ENCODE measurements at places on chromosomes 12 and 14. TPM values are rescaled to one million over a fixed set of nuclear protein-coding genes. Genes with fewer than 3 reads are reported as not detected.

The C14orf39 gene
- total RNA-seq = 1.6 TPM

The PRPH gene
- not detected for total RNA-seq

The ADAMTS20 gene
- total RNA-seq = 1.6 TPM

The KCNC2 gene
- 1.4 TPM for total RNA-seq

The CLEC14A gene
- total RNA-seq = not detected

The C12orf56 gene
- 0.45 TPM for total RNA-seq

The SLC6A15 gene
- total RNA-seq = 9.6 TPM

The KDM2B gene
- total RNA-seq = 61.1 TPM

The SRRM4 gene
- total RNA-seq = 1.9 TPM

The GALC gene
- total RNA-seq = 27.1 TPM

The TSHR gene
- not detected for total RNA-seq

The HCAR3 gene
- 1.1 TPM for total RNA-seq

The MFAP5 gene
- 1.8 TPM for total RNA-seq

The AICDA gene
- total RNA-seq = not detected

The VPS37B gene
- total RNA-seq = 28.1 TPM

The C12orf76 gene
- total RNA-seq = 21.7 TPM

The CCDC197 gene
- not detected for total RNA-seq

The WNT1 gene
- not detected for total RNA-seq

The FOS gene
- 796 TPM for total RNA-seq

The ACOT6 gene
- not detected for total RNA-seq

The ARHGAP9 gene
- total RNA-seq = 0.90 TPM

The COL2A1 gene
- 86.4 TPM for total RNA-seq

The RASAL1 gene
- total RNA-seq = 0.65 TPM

The NXPH4 gene
- total RNA-seq = 3.3 TPM

The BAZ1A gene
- total RNA-seq = 42.3 TPM

The TMEM63C gene
- 7.7 TPM for total RNA-seq

The STAT2 gene
- 188 TPM for total RNA-seq

The PMEL gene
- 3.6 TPM for total RNA-seq

The HSPB8 gene
- 15.7 TPM for total RNA-seq

The OVCH1 gene
- total RNA-seq = not detected

The POMT2 gene
- 45.3 TPM for total RNA-seq

The KLRC4 gene
- total RNA-seq = not detected

The POU6F1 gene
- 12.8 TPM for total RNA-seq

The AHNAK2 gene
- total RNA-seq = 2.6 TPM

The INHBC gene
- 0.31 TPM for total RNA-seq

The FAIM2 gene
- 0.29 TPM for total RNA-seq

The NEUROD4 gene
- not detected for total RNA-seq

The ZC3H14 gene
- total RNA-seq = 83.5 TPM

The CLEC4C gene
- not detected for total RNA-seq

The SLC38A2 gene
- 256 TPM for total RNA-seq

The REP15 gene
- 2.3 TPM for total RNA-seq

The LYZ gene
- 0.34 TPM for total RNA-seq

The PLEKHG3 gene
- 142 TPM for total RNA-seq

The FGF23 gene
- total RNA-seq = not detected

The DAD1 gene
- 141 TPM for total RNA-seq

The ACTR6 gene
- 25.5 TPM for total RNA-seq

The ERP27 gene
- 60.4 TPM for total RNA-seq

The SOCS4 gene
- 21.6 TPM for total RNA-seq

The HHIPL1 gene
- 4.7 TPM for total RNA-seq
